WTC11 (cell line): ENCODE measurements at places on chromosomes 11 and 22. TPM values are rescaled to one million over a fixed set of nuclear protein-coding genes. Genes with fewer than 3 reads are reported as not detected.

Gene BACE1
- 8.5 to 9.2 TPM (median 8.7 TPM) in 3 replicates for total RNA-seq

Gene USH1C
- 3.3 to 3.9 TPM (median 3.7 TPM) in 3 replicates for total RNA-seq

- no peak overlapping the region for H3K4me3 ChIP-seq
- peaks cover 23% of the 10 kb centered on the region for H3K36me3 ChIP-seq
- H3K4me1 ChIP-seq, result no peaks in the 10 kb centered on the region
- DNase-seq, result no peak
- H3K27me3 ChIP-seq, result no peaks in the 10 kb centered on the region
Observed at GRCh38 chr11:45224766-45225165, 61.4 kb downstream of the SYT13 start.

DNA sequence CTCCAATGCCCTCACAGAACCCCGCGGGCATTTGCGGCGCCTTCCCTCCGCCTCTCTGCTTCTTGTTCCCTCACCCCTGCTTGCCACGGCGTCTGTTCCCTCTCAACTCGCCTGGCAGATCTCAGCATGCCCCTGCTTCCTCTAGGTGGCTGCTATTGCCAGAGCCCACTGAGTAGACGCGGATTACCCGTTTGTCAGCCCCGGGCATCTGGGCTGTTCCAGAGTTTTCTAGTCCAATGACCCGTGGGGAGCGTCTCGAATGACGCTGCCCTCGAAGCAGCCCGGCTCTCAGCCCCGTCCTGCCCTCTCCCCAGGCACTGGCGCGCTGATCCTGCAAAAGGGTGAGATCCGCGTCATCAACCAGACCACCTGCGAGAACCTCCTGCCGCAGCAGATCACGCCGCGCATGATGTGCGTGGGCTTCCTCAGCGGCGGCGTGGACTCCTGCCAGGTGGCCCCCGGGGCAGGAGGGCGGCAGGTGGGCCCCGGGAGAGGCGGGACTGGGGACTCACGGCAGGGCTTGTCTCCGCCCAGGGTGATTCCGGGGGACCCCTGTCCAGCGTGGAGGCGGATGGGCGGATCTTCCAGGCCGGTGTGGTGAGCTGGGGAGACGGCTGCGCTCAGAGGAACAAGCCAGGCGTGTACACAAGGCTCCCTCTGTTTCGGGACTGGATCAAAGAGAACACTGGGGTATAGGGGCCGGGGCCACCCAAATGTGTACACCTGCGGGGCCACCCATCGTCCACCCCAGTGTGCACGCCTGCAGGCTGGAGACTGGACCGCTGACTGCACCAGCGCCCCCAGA lies 49.7 kb downstream of the ST14 start:
- H3K36me3 ChIP-seq, result peaks cover 2% of the 10 kb centered on the region; the same call in 1 of the 2 replicates
- H3K27ac ChIP-seq, result peak overlapping the region; percentile 57; the same call in 1 of the 2 replicates
- no peak overlapping the region for H3K4me3 ChIP-seq
- peaks cover 6% of the 10 kb centered on the region for H3K4me1 ChIP-seq
- peak; percentile 9 for DNase-seq
- no peaks in the 10 kb centered on the region for H3K27me3 ChIP-seq

- H3K4me3 ChIP-seq, result no peak overlapping the region
- no peak for DNase-seq
- H3K27ac ChIP-seq, result no peak overlapping the region
- H3K36me3 ChIP-seq, result no peaks in the 10 kb centered on the region
- H3K4me1 ChIP-seq, result peaks cover 7% of the 10 kb centered on the region; the same call in 1 of the 2 replicates
Observed at GRCh38 chr11:12962306-12962705, 46.8 kb upstream of the RASSF10 start.

DNA sequence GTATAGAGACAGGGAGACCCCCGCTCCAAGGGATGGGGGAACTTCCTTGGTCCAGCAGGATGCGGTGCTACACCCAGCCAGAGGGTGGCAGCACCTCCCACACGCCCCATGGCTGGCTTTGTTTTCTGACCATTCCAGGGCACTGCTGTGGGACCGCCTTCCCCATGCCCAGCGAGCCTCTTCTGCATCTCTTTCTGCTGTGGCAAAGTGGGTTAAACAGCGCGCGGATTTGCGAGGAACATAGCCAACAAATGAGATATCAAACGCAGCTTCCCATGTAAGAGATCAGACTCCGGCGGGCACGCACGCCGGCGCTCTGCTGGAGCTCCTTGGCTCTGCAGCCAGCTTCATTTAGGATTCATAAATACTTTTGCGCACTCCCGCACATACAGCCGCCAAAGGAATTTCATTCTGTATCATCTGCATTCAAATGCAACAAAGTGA lies 485.8 kb upstream of the CADM1 start:
- H3K4me3 ChIP-seq, result peak overlapping the region; percentile 53
- H3K27me3 ChIP-seq, result peaks cover 3% of the 10 kb centered on the region; the same call in 1 of the 2 replicates
- H3K27ac ChIP-seq, result no peak overlapping the region
- no peaks in the 10 kb centered on the region for H3K36me3 ChIP-seq
- peak; percentile 80 for DNase-seq

- peaks cover 24% of the 10 kb centered on the region for H3K36me3 ChIP-seq
- peaks cover 12% of the 10 kb centered on the region for H3K27me3 ChIP-seq
- DNase-seq, result peak; percentile 61
- H3K4me3 ChIP-seq, result peak overlapping the region; percentile 89
- H3K27ac ChIP-seq, result peak overlapping the region; percentile 79
Observed at GRCh38 chr11:103091064-103091800, 728 bp downstream of the DCUN1D5 start.

GRCh38 chr11:17428925-17429324 lies 40.5 kb upstream of the KCNJ11 start:
- H3K4me1 ChIP-seq, result no peaks in the 10 kb centered on the region
- no peak overlapping the region for H3K27ac ChIP-seq
- no peaks in the 10 kb centered on the region for H3K36me3 ChIP-seq
- H3K4me3 ChIP-seq, result no peak overlapping the region
- no peaks in the 10 kb centered on the region; the same call in 1 of the 2 replicates for H3K27me3 ChIP-seq
- DNase-seq, result no peak

DNA sequence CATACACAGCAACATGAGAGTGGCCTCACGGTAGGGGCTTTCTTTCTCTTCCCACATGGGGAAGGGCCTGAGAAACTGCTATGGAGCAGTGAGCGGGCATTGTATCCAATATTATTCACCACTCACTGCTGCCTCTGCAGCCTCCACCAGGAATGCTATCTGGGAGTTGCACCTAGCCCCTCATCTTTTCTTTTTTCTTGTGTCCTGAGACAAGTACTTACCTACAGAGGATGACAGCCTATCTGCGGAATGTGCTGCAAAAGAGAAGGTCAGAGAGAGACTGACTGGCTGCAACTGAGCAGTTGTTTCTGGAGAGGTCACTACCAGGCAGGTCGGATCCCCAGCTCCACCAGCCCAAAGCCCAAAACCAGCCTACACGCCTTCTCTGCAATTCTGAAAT lies 52.1 kb upstream of the HTATIP2 start:
- DNase-seq, result no peak
- H3K4me3 ChIP-seq, result no peak overlapping the region
- H3K27me3 ChIP-seq, result no peaks in the 10 kb centered on the region

GRCh38 chr11:99268886-99269285 lies 248.1 kb downstream of the CNTN5 start:
- no peak overlapping the region for H3K4me3 ChIP-seq
- no peak for DNase-seq
- peaks cover 15% of the 10 kb centered on the region for H3K4me1 ChIP-seq
- H3K27ac ChIP-seq, result no peak overlapping the region
- H3K36me3 ChIP-seq, result no peaks in the 10 kb centered on the region

- H3K27ac ChIP-seq, result no peak overlapping the region
- no peaks in the 10 kb centered on the region for H3K27me3 ChIP-seq
- no peak for DNase-seq
Observed at GRCh38 chr11:65630215-65630614, 7.7 kb upstream of the SIPA1 start.

DNA sequence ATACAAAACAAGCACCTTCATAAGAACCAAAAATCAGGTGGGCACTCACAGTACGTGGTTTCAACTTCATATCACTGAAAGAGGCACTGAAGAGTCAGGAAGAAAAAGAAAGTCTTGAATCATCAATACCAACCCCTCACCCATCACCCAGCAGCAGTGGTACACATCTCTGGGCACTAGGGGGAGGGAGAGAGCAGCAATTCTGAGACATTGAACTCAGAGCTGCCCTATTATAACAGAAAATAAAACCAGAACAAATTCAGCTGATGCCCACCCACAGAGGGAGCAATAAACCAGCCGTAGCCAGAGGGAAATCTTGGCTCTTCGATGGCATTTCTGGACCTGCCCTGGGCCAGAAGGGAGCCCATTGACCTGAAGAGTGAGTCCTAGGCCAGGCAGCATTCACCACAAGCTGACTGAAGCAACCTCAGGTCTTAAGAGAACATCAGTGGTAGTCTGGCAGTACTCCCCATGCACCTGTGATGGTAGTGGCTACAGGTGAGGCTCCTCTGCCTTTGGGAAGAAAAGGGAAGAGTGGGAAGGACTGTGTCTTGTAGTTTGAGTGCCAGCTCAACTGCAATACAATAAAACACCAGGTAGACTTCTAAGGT lies 42.2 kb upstream of the FAM181B start:
- H3K36me3 ChIP-seq, result no peaks in the 10 kb centered on the region
- no peaks in the 10 kb centered on the region for H3K4me1 ChIP-seq
- H3K27me3 ChIP-seq, result no peaks in the 10 kb centered on the region
- peak; percentile 78 for DNase-seq
